ENCODE measurements at places on chromosomes 2 and 18.

DNA sequence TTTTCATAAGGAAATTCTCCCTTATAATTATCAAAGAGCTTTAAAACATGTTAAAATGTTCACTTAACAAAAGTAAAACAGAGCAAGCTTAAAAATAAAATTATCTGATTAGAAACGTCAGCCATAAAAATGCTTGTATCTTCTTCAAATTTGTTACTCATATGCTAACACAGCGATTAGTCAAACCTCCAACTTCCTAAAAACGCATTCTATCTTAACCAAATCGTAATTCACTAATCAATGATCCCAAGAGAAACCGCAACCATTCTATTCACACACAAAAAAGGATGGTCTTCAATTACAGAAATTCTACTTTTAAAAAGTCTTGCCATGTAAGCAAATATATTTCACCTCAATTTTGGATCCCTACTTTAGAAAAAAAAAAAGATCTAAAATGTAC, 1.9 kb downstream of the STK17B start:
- no peak for DNase-seq

- no peak for DNase-seq
These were observed 12.1 kb upstream of the TRAF3IP1 start for GRCh38 chr2:238308177-238308576.

DNA sequence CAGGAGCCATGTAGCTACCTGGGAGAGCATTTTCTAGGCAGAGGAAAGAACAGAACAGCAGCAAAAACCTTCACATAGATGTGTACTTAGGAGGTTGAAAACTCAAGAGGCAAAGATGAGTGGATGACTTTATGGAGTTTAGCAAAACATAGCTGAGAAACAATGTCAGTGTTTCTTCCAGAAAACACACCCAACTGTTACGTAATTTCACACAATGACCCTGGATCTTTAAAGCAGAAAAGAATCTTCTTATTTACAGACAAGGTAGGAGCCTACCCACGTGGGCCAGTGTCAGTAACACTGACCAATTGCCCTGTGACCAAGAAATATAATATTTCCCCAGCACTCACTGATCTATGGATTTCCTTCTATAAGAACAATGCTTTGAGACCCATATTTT, 254.6 kb downstream of the CDH20 start:
- DNase-seq = no peak

DNA sequence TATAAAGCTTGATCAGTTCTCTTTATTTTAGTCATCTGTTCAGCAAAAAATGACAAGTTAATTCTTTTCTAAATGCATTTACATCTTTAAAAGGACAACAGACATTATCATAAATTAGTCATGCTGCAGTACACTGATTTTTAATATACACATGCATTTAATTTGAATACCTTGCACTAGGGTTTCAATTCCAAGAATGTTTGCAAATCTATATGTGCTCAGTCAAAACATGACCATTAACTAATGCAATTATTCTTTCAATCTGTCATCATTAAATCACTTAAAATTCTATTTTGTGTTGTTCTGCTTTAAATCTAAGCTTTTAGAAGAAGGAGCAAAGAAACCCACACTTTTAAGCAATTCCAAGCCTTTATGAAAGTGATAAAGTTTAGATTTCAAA, 342.6 kb downstream of the THSD7B start:
- DNase-seq = no peak

DNA sequence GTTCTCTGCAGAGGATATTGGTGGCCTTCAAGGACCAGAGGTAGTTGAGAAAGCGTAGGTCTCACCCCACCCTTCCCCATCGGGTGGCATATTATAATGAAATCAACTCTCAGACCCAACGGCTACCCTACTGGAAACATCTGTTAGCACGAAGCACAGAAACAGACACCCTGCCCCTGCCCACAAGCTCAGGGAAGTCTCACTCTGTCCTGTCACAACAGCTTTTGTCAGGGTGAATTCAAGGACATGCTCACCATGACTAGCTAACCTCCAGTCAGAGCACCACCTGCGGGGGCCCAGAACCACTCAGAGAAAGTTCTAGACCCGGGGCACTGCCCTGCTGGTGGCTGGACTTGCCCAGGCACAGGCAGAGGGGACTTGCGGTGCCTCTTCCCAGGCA, 3.5 kb upstream of the B3GNT7 start:
- DNase-seq = no peak

DNA sequence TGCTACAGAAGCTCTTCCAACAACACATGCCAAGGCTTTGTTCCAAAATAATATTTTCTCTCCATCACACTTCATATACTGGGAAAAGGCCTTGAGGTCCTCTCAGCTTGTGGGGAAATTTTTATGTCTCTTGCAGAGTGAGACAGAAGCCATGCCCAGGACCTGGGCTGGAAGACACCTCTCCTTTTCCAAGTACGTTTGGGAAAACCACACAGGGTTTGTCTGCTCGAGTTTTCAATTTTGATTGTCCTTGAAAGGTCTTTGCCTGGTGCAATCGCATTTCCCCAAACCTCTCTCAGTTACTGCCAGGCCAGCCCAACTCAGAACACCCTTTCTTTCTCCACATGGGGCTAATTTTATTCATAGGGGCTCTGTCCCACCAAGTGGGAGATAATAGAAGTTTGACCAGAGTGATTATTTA, 272.2 kb downstream of the OSR1 start:
- DNase-seq = no peak

- no peak for DNase-seq
These were observed 65.9 kb downstream of the LDLRAD4 start for GRCh38 chr18:13284330-13285027.

GRCh38 chr2:102424754-102425153, 1.8 kb downstream of the IL18RAP start:
- no peak for DNase-seq

- DNase-seq = no peak
These were observed 50.1 kb upstream of the MYCN start for GRCh38 chr2:15890124-15890754.

Data from stimulated activated CD4-positive, alpha-beta T cell treated with anti-CD3 and anti-CD28 coated beads, TNF-alpha, amount 100 ng/mL, for 48 hours (primary cell).